ENCODE measurements at places on chromosomes 6 and 20.
A peak's percentile ranks its signal among the peaks of the same experiment; 100 is the strongest.

DNA sequence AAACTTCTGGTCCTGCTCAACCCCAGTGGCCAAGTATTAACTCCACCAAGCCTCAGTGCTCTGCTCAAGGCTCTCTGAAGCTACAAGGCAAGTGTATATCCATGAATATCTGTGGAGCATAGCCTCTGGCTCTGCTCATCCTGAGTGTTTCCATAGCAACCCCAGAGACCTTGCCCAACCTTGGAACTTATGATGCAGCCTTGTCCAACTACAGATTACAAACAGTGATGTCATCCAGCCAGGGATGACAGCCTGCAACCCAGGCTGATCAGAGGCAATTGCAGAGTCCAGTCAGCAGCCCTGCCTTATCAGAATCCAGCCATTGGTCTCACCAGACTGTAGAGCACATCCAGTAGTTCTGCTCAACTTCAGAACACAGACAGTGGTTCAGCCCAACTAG, 65.5 kb upstream of the SPACA1 start:
- DNase-seq = peak; percentile 4

GRCh38 chr20:3090565-3090964, 6.0 kb upstream of the AVP start:
- DNase-seq = no peak

DNA sequence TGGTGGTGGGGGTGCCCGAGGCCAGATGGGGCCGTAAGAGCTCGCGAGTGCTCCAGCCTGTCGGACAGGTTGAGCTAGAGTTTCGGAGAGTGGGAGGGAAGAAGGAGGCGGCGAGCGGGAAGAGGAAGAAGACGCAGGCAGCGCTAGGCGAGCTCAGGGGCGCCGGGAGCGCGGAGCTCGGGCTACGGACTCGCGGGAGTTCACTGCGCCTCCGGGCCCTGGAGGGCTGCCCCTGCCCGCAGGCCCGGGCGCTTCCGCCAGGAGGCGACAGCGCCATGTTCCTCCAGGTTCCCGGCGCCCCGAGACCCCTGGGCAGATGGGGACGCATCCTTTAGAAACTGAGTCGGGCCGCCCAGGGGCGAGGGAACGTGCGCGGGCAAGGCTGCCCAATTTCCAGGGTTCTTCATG, 984 bp downstream of the TFAP2C start:
- peak; percentile 92 for DNase-seq

DNA sequence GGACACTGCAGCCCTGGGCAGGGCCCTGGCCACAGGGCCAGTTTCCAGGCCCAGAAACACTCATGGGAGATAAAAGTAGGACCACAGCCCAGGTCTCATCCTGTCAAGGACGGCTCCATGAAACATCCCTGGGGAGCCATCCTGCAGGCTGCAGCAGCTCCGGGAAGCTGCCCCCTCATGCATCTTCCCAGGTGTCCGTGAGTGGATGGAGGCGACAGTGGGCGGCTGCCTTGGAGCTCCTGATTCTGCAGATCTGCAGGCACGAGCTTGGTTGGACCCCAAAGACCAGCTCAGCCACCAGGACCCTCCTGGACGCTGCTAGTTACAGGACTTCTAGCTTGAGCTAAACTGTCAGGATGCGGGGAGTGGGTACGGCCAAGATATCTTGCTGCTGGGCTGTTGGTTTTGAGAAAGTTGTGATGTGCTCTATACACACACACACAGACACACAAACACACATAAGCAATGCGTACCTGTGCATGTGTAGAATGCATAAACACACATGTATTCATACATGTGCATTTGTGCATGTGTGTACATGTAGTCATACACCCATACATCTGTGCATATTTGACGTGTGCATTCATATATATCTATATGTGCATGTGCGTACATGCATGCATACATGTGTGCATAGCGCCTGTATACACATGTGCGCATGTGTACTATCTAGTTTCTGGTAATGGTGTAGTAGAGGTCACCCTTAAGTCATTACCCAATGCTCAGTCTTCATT, 297.8 kb downstream of the TAF4 start:
- no peak for DNase-seq

DNA sequence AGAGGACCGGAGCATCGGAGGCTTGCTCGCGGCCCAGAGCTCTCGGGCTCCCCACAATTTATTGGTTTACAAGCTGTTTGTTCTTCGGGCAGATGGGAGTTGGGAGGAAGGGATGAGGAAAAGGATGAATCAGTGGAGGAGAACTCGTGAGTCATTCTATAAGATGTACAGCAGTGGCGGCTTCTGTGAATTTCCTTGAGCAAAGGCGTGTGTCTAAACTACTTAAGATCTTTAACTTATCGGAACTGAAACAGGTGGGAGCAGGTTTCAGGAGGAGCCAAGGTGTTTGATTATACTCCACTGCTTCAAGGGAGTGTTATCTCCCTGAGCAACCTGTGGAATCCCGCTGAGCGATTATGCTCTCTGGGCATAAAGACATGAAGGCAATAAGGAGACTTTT, 50.5 kb upstream of the IBTK start:
- DNase-seq = peak; percentile 93

DNA sequence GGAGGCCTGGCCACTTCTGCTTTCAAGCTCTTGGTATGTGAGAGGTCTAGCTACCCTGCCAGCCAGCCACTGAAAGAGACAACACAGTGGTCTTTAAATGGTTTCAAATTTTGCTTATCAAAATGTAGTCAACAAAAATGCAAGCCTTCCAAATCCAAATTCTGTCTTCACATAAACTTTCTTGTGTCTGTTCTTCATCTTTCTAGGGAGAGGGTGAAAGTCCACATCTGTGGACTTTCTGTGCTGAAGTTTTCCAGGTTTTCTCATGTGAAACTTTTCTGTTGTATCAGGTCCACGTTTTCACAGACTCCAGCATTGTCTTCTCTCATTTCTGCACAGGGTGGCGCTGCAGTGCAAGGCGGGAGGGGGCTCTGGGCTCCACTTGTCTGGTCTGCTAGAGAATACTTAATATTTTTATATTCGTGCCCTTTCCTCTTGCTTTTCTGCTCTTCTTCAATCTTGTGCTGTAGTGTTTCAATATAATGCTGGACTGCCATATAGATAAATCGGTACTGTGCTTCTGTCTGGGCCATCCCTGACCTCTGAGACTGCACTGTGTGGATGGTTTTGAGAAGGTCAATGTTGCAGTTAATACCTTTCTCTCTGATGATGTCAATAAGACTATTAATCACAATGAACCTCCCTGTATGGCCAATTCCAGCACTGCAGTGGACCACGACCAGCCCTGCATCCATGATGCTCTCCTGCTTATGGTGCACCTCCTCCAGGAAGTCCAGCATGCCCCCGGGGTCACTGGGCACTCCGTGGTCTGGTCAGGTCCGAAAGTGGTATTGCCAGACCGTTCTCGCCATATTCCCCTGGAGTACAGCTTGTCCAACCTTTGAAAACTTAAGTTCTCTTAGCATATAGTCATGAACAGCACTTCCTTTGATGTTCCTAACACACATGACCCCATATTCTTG, 161.6 kb upstream of the TNFAIP3 start:
- DNase-seq = no peak

GRCh38 chr20:63552481-63553249, 1.3 kb upstream of the FNDC11 start:
- DNase-seq = peak; percentile 75

DNA sequence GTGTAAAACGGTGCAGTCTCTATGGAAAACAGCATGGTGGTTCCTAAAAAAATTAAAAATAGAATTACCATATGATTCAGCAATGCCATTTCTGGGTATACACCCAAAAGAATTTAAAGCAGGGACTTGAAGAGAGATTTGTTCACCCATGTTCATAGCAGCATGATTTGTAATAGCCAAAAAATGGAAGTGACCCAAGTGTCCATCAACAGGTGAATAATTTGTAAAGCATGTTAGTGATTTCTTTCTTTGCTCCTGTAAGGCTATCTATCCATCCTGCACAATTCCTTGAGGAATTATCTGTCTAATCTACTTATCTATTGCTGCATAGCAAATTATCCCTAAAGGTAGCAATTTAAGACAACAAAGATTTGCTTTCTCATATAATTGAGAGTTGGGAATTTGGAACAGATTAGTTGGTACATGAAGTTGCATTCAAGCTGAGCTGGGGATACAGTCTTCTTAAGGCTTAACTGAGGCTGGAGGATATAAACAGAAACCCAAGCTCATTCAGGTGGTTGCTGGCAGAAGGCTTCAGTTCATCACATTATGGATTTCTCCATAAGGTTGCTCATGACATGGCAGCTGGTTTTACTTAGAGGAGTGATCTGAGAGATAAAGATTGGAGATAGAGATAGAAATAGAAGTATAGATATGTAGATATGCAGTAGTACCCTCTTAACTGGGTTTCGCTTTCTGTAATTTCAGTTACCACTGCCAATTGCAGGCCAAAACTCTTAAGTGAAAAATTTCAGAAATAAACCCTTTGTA, 62.0 kb downstream of the IL22RA2 start:
- no peak for DNase-seq

GRCh38 chr6:120945905-120946594, 388.2 kb downstream of the TBC1D32 start:
- no peak for DNase-seq

GRCh38 chr20:62009322-62009721, 56.4 kb downstream of the TAF4 start:
- DNase-seq = no peak

Measured in foreskin keratinocyte (primary cell).